Right ventricle myocardium superior (tissue), 1 donor: ENCODE measurements at places on chromosomes 2 and 18. TPM values are rescaled to one million over a fixed set of nuclear protein-coding genes. Genes with fewer than 3 reads are reported as not detected.

Gene ADCYAP1
- total RNA-seq: not detected

GRCh38 chr18:56152551-56153310 lies 485.7 kb downstream of the TXNL1 start:
- DNase-seq: no peak

Gene MERTK
- total RNA-seq: 5.0 TPM

Gene DAW1
- total RNA-seq: 0.13 TPM

- DNase-seq: no peak
Measured at GRCh38 chr2:218404351-218405085, 4.8 kb downstream of the CTDSP1 start.

Gene GNLY
- 1.7 TPM for total RNA-seq

Gene WDR7
- total RNA-seq: 23.1 TPM

DNA sequence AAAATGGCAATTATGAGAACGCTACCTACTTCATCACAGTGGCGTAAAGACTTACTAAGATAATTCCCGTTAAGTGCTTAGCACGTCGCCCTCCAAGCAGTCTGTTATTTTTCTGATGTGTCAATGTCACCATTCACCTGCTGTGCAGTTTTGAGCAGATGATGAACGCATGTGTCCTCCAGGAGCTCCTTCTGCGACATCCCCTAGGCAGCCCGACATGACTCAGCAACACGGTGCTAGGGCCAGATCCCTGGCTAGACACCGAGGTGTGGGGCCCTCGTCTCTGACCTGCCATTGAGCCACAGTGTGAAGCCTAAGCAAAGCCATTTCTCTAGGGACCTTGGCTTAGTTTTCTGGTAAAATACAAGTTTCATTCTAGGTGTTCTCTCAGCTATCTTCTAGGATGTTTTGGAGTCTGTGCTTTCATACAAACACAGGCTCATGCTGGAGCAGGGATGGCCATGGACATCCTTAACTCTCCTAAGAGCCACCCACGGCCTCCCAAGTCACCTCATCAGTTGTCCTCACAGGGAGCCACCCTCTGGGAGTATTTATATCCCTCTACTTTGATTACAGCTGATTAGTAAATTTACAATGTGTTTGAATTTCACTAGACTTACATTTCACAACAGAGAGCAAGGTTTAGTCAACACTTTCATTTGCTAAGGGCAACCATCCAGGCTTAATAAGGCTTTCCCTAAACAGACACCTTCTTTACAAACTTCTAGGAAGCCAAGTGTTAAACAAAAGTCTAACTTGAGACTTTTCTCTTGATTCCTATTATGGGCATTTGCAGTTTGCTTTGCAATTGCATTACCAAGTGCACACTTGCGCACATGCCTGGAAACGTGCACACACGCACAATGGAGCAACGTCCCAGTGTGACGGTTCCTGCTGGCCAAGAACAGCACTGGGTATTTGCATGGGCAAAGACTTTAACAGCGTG lies 376.8 kb upstream of the ID2 start:
- no peak for DNase-seq

- DNase-seq: no peak
Measured at GRCh38 chr18:24770311-24771024, 310.0 kb downstream of the HRH4 start.

Gene SFTPB
- 0.46 TPM for total RNA-seq

Gene HAAO
- total RNA-seq: 2.3 TPM

DNA sequence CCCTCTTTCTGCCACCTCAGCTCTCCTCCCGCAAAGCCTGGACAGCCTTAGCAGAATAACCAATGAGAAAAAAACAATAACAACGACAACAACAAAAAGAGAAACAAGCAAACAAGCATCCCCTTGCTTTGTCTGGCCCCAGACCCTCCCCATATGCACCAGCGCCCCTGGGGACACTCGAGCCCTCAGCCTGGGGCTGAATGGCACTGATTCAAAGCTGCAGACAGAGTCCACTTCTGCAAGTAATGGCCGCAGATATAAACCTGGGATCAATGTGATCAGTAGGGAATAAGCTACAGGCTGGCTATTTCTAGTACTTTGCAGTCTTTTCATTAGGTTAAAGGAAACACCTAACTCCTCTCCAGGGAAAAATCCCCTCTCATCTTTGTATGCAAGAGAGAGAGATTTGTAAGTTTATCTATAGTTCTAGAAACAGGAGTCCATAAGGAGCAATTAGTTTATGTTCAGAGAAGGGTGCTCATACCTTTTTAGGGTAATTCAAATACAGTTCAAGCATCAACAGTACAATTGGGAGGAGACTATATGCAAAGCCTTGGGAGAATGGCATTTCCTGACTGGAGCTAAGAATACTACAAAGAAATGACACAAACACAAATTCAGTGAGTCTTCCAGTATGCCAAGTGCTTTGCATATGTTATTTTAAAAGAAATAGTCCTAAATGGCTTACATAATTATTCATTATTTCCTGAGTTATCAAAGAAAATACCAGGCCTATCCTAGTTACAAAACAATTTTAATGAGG lies 122.3 kb upstream of the DDX18 start:
- DNase-seq: no peak

Gene RBKS
- total RNA-seq: 4.2 TPM

Gene ERBB4
- 11.5 TPM for total RNA-seq

DNA sequence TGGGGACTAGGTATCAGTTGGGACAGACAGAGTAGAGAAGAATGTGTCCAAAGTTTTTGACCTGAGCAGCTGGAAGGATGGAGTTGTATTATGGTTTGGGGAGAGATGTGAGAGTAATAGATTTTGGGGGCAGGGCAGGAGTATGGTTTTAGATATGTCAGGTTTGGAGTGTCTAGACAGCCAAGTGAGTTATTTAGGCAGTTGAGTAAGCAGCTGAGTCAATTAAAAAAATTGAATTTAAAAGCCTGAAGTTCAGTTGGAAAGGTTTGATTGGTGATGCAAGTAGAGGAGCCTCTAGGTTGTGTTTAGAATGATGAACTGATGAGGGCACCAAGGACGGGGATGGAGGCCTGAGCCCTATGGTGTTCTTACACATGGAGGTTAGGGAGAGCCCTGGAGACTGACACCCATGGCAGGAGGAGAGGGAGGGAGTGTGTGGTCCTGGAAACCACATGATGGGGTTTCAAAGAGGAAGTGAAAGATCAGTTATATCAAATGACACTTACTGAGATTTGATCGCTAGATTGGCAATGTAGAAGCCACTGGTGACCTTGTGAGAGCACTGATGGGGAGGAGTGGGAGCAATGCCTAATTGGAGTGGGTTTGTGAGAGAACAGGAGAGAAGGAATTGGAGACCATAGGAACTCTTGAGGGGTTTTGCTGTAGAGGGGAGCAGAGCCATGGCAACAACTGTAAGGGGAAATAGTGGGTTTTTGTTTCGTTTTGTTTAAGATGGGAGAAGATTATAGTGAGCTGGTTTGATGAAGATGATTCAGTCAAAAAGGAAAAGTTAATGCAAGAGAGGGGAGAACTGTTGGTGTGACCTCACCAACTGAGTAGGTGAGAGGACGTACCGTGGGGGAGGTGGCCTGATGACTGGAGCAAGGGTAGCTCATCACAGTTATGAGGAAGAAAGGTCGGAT lies 10.3 kb downstream of the ITGA6 start:
- no peak for DNase-seq

DNA sequence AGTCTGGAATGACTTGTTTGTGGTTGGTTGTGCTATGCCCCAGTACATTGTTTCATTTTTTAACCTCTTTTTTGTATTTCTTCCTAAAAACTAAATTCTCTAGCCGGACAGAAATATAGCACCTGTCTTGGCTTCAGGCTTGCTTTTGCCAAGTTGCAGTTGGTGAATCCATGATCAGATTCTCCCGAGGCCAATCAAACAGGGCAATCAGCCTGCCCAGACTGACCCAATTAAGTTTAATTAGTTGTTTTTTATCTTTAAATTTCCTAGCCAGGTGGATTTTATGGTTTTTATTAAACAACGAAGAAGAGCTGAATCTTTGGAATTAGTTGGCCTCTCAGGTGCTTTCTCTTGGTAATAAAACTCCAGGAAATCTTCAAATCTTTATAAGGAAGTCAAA lies 162.1 kb downstream of the CPS1 start:
- DNase-seq: no peak

Gene EFHD1
- 24.3 TPM for total RNA-seq

GRCh38 chr2:105486762-105487141 lies 87.9 kb upstream of the FHL2 start:
- DNase-seq: no peak

DNA sequence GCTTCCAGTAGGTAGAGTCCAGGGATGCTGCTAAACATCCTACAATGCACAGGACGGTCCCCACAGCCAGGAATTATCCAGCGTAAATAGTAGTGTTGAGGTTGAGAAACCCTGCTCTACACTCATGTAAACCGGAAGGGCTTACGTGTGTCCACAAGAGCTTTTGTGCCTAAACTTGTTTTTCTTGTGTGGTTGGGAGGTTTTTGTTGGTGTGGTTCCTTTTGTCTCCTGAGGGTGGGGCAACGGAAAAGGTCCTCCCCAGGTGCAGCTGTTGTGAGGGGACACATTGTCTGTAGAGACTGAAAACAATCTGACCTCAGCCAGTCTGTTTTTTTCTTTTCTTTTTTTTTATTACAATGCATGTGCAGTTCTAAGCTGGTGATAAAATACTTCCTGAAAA lies 72.7 kb upstream of the MGAT5 start:
- no peak for DNase-seq

DNA sequence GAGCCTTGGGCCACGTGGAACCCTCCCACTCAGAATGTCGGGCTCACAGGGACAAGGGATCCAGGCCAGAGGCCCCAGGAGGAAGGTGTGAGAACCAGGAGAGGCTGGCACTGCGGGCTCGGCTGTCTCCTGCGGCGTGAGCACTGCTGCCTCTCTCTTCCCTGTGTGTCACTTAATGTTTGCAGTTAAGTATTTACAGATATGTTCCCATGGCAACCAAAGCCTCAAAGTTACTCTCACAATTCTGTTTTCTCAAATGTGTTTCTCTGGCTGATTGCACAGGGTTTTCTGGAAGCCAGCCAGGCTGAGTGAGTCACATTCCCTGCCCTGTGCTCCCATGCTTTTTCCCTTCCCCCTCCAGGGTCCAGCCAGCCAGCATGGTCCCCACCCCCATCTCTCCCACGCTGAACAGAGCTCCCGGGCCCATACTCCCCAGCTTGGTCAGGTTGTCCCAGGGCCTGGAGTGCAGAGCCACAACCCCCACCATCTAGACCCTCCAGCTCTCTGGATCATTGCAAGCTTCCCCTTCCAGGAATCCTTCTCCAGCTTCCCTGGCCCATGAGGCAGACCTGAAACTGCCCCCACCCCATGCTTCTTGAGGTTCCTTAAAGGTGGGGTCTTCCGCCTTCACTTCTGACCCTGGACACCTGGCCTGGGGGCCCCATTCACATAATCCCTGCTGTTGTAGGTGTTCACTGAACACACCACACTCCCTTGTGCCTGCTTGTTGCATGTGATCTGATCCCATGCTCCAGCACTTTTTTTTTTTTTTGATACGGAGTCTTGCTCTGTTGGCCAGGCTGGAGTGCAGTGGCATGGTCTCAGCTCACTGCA lies 265.9 kb downstream of the CELF4 start:
- DNase-seq: peak; percentile 85

DNA sequence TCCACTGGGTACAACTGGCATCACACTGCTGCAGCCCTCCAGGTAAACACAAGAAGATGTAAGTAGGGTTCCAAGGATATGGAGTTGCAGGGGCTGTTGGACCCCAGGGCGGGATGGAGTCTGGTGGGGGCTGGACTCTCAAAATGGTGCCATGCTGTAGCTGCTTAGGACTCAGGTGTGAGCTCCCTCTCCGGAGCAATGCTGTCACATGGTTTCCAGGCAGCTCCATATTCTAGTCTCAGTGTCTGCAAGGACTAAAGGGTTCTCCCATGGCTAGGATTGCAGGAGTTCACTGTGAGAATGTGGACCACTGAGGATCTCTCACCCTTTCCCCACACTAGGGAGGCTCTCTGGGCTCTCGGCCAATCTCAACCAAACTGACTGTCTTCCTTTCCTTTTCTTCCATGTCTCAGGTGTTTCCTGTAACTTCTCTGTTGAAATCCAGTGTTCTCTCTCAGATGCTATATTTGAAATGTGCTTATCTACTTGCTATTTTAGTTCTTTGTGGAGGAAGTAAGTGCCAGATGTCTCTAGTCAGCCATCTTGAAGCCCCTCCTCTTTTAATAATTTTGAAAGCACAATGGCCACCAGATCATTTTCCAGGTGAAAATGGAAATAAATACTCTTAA lies 57.6 kb downstream of the CCNT2 start:
- DNase-seq: no peak
